Activated CD4-positive, alpha-beta T cell treated with anti-CD3 and anti-CD28 coated beads, Interleukin-2, amount 50 U/mL, for 4 hours (primary cell): ENCODE measurements at places on chromosomes 5 and 9.

DNA sequence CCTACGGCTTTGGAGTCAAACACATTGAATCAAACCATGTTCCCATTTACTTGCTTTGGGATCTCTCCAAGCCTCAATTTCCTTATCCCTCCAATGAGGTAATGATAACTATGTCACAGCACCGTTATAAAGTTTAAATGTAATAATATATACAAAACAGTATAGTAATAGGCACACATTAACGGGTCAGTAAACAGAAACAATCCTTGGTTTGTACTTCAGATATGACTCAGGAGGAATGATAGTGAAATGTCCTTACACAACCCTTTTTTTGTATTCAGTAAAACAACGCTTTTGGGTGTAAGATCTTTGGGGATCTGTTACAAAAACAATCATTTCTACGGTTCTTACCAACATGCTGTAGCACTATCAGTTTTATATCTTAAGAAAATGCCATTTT, 178.5 kb upstream of the GNA14 start:
- no peak for DNase-seq

GRCh38 chr5:170885256-170885655, 23.4 kb downstream of the RANBP17 start:
- no peak for DNase-seq

DNA sequence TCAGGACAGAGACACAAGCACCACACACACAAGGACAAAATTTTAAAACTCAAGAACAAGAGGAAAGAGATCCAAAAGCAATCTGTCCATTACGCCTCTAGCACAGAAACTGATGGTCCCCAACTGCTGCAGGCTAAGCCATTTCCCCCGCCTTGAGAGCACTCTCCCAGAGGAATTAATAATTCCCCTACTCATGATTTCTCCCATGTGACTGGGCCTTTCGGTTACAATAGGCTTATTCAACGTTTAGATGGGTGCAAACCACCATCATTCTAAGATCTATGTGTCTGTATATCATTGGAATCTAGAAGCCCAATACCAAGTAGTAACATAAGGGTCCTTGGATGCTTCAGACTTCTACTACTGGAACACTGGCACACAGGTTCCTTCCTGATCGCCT, 18.8 kb downstream of the BRD8 start:
- DNase-seq, result no peak

GRCh38 chr9:91445135-91445534, 21.5 kb upstream of the NFIL3 start:
- no peak for DNase-seq

GRCh38 chr5:78808380-78808779, 159.8 kb upstream of the LHFPL2 start:
- no peak for DNase-seq

GRCh38 chr5:96489532-96489931, 56.5 kb upstream of the PCSK1 start:
- no peak for DNase-seq

GRCh38 chr9:130193531-130194377, 21.6 kb downstream of the NCS1 start:
- no peak for DNase-seq
